ENCODE measurements at places on chromosomes 5 and 9.

DNA sequence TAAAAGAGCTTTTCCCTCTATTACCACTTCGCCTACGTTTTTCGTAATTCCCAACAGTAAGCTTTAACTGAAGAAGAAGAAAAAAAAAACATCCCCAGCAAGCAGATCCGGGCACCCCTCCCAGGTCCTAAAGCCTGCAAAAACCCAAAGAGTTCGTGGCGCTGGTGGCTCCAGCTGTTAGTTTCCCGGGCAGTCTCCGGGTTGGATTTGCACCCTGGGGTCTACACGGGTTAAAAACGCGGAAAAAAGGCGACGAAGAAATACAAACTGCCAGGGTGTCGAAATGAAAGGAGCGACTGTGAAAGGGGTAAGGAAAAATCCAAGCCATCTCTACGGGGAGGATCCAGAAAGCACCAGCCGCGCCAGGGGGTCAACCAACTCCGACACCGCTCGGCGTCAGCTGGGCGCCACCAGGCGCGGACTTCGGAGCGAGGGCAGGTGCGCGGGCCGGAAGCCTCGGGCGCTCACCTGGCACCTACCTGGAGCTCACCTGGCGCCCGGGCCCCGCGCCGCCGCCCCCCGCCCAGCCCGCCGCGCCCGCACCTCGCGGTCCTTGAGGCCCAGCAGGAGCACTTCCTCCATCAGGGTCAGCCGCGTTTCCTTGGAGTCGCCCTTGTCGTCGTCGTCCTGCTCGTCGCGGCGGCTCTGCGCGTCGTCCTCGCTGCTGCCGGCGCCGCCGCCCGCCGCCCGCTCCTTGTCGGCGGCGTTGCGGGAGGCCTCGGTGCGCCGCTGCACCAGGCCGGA is 680 bp downstream of the GOLPH3 start:
- DNase-seq, result peak; percentile 69

GRCh38 chr9:3087697-3088096 is 243.8 kb upstream of the PUM3 start:
- DNase-seq, result no peak

DNA sequence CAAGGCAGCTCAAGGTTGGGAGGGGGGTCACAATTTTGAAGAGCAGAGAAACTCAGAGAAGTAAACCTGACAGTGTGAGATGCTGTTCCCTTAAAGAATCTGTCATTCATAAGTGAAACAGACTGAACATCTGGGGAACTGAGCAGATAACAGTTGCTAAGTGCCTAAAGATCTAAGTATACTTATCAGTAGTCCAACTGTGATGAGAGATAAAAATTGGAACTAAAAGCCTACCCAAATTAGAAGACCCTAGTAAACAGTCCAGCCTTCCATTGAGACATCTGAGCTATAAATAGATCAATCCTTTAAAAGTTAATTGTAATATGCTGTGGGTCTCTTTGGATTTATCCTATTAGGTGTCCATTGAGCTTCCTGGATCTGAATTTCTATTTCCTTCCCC is 692.8 kb upstream of the ZNF608 start:
- DNase-seq, result no peak

DNA sequence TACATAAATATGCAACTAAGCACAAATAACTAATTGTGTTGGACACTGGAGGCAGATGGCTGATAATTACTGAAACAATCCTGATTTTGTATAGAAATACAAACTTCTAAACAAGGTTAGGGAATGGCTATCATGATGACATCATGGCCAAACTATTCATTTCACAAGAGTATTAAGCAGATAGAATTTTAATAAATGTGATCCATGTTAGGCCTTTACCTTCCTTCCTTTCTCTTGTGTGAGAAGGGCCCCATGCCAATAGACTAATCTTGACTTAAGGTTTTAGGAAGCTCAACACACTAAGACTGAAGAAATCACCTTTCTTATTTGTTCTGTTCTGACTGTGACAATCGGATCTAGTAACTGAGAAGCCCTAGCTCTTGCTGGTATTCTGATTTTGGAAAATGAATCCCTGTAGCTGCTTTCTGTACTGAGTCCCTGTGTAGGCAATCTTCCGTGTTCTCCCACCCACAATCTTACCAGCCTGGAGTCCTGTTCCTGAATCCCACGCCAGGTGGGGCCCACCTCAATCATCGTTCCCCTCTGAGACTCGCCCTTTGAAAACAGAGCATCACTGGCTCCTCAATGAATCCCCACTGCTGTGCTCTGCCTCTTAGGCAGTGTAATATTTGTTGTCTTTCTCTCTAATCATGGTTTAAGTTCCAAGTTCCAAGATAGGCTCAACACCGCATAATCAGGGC is 168.7 kb upstream of the GNA14 start:
- DNase-seq, result peak; percentile 25

- no peak for DNase-seq
These were observed 27.2 kb downstream of the NDUFAF2 start for GRCh38 chr5:60972231-60972630.

DNA sequence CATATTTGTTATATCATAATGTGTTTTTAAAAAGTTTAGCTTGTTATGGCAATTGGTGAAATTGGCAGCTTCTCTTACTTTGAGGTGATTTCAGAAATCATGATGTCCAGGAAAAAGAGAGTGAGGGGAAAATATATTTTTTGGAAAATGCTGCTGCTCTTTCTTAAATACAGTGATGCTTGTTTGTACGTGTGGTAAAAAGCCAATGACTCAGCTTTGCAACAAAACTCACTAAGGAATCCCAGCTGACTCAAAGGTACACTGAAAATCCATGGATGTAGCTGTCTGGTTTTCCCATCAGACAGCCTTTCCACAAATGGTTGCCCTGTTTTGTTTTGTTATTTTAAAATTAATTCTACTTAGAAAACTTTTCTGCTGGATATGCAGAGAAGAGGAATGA is 306.4 kb upstream of the PAPPA start:
- DNase-seq, result peak; percentile 73

Data from fibroblast of skin of scalp (primary cell).